ENCODE measurements at places on chromosomes 2 and 18.
A peak's percentile ranks its signal among the peaks of the same experiment; 100 is the strongest.

GRCh38 chr2:981759-982158 lies 31.1 kb downstream of the SNTG2 start:
- DNase-seq: no peak

DNA sequence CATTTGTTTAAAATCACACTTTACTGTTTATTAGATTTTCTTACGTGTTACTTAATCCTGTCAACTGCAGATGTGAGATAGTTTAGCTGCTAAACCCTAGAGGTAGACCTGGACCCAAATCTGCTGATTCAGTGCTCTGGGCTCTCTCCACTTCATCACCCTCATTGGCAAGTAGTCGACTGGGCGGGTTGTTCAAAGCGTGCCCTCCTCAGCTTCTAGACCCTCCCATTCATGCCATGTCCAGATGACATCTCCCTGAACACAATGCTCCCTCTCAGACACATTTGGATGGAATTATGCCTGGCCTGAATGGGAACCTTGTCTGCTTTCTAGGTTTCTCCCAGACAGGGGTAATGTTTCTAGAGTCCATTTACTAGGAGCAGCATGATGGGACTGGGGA lies 43.7 kb downstream of the RPIA start:
- DNase-seq: peak; percentile 58

GRCh38 chr2:71336802-71337201 lies 5.2 kb downstream of the ZNF638 start:
- no peak for DNase-seq

GRCh38 chr2:25829377-25829704 lies 48.9 kb downstream of the ASXL2 start:
- DNase-seq: no peak

DNA sequence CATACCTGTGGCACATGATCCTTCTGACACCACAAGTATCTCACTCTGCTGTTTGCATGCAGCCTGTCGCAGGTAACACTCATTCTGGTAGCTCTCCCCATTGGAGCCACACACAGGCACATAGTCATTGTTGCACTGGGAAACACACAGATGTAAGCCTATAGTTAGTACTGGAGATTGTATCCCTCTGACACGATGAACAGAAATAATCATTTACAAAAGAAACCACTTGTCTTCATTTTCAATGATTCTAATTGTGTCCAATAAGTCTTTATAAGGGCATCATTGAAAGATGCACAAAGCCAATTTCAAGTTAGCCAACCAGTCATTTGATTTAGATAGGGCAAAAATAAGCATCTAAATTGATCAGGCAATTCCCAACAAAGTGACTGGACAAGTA lies 10.4 kb downstream of the TMEFF2 start:
- no peak for DNase-seq

GRCh38 chr2:213010106-213010779 lies 141.2 kb downstream of the IKZF2 start:
- no peak for DNase-seq

DNA sequence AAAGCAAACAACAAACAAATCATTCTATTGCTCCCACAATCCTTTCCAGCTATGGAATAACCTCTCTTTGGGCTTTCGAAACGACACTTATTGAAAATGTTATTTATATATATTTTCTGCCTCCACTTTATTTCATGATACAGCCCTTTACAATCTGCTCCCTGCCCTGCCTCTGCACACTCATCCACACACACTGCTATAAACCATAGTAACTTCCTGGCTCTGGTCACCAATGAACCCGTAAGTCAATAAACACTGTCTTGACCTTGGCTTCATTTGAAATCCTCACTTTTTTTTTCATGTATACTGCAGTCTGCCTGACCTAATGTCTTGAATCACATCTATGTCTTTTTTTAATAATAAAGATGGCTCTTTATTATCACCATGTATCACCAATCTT lies 161.5 kb downstream of the SLC39A10 start:
- DNase-seq: no peak

DNA sequence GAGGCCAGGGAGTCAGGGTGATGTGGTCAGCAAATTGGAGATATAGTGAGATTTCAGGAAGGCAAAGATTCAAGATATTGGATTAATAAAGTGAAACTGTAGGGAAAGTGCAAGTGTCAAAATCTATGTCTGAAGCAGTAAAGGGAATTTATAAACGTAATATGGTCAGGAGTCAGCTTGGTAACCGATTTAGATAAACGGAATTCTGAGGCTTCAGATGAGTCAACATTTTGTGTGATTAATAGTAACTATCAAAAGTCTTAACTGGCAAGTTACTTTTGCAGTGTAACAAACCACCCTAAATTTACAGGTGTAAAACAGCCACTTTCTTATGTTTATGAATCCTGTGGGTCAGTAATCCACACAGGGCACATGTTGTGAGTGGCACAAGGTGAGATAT lies 10.9 kb downstream of the MTX2 start:
- DNase-seq: no peak

GRCh38 chr2:215728504-215729065 lies 284.8 kb downstream of the MREG start:
- peak; percentile 44 for DNase-seq

DNA sequence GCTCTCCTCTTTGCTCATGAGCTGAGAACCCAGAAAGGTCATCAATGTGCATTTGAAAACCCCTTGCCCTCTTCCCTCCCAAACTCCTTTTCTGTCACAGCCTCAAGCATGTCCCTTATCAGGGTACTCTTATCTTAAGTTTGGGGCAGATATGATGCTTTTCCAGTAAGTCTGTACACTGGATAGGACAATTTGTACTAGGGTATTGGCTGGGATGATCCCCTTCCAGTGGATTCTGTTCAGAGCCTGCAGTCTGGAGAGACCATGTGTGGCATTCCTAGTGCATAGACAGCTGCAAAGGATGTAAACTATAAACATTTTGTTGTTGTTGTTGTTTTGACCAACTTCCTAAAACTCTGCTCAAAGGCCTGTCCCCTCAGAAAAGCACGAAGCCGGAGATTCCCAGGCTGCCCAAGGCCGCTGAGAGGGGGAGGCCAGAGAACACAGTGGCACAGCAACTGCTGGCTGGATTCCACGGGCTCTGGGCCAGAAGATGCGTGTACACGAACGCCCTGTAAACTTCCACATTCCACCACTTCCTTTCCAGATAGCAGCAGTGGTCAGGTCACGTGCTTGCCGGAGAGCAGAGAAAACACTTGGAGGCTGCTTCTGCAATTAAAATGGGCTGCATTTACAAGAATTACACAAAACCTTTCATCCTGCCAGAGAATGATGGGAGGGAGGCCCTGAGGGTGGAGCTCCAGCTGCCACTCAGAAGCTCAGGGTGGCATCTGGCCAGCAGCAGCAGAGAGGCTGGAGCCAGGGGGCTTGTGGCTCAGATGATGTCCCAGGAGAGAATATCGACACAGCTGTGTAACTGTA lies 42.1 kb downstream of the BMP10 start:
- DNase-seq: peak; percentile 98

DNA sequence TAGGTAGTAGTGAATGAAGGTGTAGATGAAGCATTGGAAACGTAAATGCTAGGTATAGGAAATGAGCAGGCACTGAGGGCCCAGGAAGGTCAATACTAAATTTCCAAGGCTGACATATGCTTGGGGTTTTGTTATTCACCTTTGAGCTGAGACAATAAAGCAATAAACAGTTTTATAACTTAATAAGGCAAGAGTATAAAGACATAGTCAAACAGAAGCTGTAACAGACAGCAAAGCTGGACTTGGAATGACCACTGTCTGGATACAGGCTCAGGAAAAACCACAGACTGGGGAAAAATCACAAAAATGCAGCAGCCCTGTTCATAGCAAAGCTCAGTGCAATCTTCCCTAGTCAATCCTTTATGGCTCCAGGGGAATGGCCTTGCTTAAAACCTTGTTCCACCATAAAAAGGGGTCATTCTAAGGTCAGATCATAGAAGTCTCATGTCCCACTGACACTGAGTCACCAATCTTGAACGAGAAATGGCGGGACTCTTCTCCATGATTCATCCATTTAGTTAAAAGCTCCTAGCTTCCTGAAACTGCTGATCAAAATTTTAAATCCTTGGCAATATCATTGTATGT lies 493.3 kb downstream of the CMPK2 start:
- DNase-seq: no peak

DNA sequence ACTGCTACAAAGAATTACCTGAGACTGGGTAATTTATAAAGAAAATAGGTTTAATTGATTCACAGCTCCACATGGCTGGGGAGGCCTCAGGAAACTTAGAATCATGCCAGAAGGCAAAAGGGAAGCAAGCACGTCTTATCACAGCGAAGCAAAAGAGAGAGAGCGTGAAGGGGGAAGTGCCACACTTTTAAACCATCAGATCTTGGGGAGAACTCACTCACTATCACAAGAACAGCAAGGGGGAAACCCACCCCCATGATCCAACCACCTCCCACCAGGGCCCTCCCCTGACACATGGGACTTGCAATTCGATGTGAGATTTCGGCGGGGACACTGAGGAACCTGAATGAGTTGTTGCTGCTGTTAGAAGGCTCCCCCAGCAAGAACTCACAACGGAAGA lies 220.2 kb upstream of the PIEZO2 start:
- DNase-seq: no peak

DNA sequence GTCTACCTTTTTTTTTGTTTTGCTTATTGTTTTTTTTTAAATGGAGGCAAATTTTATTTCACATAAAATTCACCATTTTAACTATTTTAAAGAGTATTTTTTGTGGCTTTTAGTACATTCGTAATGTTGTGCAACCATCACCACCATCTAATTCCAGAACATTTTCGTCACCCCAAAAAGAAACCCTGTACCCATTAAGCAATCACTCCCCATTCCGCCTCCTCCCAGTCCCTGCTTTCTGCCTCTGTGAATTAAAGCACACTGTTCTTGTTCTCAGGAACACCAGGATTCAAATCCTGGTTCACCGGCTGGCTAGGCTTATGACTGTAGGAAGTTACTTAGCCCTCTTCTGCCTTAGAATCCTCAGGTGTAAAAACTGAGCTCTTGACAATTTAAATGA lies 36.9 kb upstream of the EPAS1 start:
- no peak for DNase-seq

DNA sequence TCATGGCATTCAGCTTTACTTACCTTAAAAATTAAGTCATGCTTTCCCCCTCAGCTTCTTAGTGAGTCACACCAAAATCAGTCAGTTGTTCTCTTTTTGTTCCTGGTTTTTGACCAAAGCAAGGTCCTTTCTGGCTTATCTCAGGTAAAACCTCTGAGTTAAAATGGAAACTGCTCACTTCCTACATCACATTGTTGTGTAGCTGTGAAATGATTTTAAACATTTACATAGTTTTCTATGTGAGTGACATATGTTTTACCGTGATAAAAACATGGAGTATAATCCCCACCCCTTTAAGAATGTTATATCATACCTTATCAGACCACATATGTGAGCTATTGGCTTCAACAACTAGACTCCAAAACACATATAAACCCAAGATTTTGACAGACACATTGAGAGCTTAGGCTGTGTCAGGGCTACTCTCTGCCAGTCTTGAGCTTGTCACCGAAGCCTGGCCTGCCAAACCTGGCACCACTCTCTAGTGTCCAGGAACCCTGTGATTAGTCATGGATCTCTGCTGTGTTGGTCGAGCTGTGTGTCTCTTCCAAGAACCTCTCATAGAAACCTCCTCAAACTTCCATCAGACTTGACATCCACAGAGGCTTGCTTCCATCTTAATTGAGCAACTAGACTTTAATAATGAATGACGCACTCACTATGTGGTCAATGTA lies 294.5 kb upstream of the FBXO11 start:
- DNase-seq: peak; percentile 90

GRCh38 chr18:66729442-66730239 lies 125.8 kb upstream of the CDH19 start:
- no peak for DNase-seq

DNA sequence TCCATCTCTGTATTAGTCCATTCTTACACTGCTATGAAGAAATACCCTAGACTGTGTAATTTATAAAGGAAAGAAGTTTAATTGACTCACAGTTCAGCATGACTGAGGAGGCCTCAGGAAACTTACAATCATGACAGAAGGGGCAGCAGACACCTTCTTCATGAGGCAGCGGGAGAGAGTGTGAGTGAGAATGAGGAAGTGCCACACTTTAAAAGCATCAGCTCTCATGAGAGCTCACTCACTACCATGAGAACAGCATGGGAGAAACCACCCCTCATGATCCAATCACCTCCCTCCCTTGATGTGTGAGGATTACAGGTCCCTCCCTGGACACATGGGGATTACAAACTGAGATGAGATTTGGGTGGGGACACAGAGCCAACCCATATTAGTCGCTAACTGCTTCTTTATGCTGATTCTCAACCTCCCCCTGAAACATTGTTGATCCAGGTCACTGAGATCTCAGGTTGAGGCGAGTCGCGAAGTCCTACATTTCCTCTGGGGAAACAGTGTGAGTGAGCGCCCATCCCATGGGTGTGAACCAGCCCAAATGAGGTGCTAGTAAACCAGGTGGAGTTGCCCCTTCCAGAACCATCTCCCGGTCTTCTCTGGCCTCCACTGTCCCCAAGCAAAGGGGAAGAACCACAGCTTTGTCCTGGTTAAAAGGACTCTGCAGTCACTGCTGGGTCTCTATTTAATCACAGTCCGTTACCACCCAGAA lies 123.8 kb downstream of the CAPN13 start:
- DNase-seq: no peak

- DNase-seq: no peak
These were observed 206.3 kb downstream of the AFF3 start for GRCh38 chr2:99936065-99936464.

GRCh38 chr2:195602687-195603086 lies 54.3 kb upstream of the SLC39A10 start:
- peak; percentile 70 for DNase-seq
